Fibroblast of villous mesenchyme (primary cell): ENCODE measurements at places on chromosomes 16 and 17.

DNA sequence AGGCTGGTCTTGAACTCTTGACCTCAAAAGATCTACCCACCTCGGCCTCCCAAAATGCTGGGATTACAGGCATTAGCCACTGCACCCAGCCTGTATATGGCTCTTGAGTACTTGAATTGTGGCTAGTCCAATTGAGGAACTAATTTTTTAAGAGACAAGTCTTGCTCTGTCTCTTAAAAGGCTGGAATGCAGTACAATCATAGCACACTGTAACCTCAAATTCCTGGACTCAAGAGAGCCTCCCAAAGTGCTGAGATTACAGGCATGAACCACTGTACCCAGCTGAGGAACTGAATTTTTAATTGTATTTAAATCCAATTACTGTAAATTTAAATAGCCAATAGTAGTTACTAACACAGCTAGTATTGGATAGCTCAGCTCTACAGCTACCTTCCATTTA lies 50.6 kb downstream of the MED13 start:
- DNase-seq: peak; percentile 7

GRCh38 chr16:30774367-30775130 lies 12.4 kb downstream of the RNF40 start:
- DNase-seq: no peak

GRCh38 chr16:54123766-54124165 lies 162.8 kb downstream of the IRX3 start:
- DNase-seq: peak; percentile 5

DNA sequence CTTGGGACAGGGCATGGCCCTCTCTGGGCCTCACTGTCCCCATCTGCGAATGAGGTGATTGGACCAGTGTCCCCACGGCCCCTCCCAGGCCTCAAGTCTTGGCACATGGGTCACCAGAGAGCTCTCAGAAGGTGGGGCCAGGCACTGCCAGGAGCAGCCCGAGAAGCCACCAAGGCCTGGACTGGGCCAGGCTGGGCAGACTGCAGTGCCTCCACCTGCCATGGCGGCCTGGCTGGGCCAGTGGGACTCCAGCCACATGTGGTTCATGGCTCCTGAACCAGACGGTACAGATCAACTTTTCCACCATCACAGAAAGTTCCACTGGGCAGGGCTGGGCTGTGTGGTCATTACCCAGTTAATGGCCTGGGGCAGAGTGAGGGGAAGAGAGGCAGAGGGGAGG lies 19.8 kb downstream of the C16orf95 start:
- DNase-seq: no peak

DNA sequence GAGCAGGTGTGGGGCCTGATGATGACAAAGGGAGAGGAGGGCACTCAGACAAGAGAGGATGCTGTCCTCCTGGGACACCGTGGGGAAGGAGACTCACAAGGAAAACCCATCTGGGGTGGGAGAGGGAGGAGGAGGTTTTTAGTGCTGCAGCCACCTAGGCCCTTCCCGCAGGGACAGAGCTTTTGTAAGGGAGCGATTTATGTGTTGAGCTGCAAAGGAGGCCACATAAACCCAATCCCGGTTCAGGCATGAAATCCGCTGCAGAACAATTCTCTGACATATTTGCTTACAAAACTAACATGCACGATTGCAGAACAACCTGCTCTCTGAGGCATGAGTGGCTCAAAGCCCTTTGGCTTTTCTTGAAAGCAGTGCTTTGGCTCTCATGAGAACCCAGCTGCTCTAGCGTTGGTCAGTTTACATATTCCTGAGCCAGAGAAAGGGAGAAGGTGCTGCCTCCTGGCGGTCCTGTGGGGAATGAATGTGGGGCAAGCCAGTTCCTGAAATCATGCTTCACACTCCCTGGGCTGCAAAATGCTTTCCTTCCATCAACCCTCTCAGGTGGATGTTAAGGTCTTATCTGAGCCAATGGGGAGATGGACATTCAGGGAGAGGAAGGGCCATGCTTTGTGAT lies 122.4 kb upstream of the NLRP1 start:
- peak; percentile 44 for DNase-seq

DNA sequence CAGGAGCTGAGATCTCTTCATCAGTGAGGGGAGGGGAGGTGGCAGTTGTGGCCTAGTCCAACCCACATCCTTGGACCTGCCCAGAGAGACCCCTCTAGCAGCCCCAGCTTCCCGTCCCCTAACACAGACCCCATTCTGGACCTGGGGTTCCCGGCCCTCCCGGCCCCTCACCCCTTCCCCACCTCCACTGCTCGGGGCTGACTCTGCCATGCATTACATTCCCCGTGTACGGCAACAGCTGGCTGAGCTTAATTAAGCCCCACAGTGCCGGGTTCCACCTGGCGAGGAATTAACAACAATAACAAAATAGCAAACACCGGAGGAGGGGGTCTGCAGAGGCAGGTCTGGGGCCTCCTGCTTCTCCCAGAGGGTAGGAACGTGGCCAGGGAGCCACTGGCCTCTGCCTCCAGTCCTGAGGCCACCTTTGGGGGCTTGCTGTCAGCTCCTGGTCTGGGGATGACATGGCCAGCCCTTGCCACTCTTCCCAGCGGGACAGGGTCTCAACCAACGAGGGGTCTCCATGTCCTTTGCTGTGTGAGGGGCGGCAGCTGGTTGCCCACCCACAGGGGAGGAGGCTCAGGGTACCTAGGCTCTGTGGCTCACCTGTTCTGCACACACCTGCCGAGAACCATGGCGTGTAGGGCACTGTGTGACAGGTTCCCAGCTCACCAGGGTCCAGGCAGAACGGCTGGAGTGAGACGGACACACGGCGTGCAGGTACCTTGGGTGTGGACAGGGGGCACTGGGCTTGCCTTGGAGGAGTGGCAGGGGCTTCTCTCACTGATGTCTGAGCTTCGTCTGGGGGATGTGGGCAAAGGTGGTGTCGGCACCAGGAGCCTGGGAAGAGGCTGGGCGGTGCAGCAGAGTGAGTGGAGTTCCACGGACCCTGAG lies 46.9 kb upstream of the CBFA2T3 start:
- no peak for DNase-seq

GRCh38 chr16:57146040-57146647 lies 39.7 kb downstream of the PSME3IP1 start:
- DNase-seq: no peak

DNA sequence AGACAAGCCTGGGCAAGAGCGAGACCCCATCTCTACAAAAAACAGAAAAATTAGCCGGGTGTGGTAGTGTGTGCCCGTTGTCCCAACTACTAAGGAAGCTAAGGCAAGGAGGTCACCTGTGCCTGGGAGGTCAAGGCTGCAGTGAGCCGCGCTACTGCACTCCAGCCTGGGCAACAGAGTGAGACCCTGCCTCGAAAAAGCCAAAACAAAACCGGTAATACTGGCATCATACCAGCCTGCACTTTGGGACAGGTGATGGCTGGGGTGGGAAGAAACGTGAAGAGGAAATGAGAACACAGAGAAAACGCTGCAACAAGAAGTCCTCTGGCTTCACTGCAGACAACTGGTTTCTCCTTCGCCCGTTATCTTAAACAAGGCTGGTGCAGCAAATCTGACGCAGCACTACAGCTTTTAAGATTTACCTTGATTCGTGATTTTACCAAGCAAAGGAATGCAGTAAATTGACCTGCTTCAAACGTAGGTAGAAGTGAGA lies 725 bp upstream of the CASC3 start:
- no peak for DNase-seq

DNA sequence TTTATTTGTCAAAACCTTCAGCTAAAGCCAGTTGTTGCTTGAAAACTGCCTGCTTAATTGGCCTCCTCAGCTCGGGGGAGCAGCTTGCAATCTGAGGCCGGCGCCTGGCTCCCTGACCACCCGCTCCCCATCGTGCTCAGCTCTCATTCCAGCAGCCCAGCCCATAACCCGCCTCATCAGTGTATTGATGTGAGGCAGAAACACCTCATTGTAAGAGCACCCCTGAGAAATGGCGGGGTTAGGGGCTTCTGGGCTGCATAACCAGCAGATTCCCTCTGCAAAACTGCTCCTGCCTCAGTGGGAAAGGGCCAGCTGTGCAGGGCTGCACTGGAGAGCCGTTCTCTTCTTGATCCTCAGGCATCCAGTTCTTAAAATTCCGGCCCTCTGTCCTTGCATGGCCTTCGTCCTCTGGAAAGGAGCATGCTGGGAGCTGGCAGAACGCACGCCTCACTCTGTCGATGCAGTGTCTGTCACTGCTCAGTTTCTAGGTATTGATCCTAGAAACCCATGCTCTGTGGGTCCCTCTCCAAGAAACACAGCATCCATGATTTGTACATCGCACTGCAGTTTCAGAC lies 113.8 kb upstream of the CHMP6 start:
- DNase-seq: no peak

DNA sequence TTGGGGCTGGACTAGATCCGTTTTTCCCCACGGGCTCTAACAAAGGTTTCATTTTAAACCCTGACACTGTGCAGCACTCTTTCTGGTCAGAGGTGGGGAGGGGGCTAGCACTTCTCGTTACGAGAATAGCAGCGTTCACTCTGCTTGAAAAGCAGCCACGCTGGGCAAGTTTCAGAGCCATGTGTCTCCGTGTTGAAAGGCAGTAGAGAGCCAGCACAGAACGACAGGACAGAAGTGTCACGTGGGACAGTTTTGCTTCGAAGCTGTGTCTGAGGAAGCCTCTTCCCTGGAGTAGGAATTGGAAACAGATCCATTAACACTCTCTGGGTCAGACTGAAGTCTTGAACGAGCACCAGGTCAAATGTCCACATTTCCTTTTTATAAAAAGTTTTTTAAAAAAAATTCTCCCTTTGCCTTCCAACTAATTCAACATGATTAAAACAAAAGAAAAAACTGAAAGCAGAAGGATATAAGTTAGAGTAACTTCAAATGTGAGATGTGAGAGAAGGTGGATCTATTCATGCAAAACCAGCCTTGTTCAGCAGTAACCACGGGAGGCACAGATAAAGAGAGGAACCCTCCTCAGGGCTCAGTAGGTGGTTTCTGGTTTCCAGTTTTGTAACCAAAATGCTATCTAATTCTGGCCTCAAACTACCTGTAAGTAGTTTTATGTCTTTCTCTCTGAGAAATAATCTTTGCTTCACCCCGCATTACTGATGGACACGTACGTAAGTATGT lies 65.0 kb downstream of the SMG6 start:
- no peak for DNase-seq

DNA sequence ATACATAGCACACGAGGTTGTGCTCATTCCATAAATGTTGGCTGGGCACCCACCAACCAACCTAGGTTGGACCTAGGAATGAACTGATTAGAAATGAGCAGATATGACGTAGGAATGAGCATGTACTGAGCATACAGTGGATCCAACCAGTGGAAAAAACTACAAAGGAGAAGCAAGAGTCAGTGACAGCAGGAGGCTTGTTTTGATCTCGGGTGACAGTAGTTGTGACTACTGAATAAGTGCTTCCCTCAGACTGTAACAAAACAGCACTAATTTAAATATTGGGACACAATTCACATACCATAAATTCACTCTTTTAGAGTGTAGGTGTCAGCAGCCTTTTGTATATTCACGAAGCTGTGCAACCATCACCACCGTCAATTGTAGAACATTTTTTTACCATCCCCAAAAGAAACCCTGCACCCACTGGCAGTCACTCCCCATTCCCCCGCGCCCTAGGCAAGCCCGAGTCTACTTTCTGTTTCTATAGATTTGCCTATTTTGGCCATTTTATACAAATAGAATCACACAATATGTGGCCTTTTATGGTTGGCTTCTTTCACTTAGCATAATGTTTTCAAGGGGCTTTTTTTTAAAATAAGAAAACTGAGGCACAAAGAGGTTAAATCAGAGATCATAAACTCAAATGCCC lies 7.0 kb downstream of the VAC14 start:
- no peak for DNase-seq

DNA sequence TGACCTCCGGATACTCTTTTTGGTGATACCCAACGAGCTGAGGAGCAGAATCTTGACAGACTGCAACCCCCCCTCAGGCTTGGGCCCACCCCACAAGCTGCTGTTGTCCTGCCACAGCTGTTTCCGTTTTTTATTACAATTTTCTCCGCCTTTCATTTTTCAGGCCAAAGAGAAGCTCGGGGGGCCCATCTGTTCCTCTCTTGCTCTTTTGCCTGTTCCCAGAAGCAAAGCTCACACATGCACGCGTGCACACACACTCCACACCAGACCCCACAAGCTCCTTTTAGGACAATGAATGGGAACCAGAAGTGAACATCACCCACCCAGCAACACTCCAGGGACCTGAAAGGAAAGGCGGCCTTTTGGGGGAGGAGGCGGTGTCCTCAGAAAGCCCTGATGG lies 16.3 kb downstream of the SOX9 start:
- DNase-seq: no peak

DNA sequence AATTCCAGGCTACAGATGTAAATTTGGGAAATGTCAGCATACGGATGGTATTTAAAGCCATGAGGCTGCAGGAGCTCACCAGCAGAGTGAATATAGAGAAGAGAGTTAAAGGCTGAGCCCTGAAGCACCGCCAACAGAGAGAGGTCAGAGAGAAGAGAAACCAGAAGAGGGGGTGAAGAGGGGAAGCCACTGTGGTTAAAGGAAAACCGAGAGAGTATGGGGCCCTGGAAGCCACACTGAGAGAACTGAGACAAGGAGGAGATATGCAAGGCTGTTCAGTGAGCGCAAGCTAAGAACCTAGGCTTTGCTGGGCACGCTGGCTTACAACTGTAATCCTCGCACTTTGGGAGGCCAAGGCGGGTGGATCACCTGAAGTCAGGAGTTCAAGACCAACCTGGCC lies 24.6 kb downstream of the COPRS start:
- DNase-seq: no peak

DNA sequence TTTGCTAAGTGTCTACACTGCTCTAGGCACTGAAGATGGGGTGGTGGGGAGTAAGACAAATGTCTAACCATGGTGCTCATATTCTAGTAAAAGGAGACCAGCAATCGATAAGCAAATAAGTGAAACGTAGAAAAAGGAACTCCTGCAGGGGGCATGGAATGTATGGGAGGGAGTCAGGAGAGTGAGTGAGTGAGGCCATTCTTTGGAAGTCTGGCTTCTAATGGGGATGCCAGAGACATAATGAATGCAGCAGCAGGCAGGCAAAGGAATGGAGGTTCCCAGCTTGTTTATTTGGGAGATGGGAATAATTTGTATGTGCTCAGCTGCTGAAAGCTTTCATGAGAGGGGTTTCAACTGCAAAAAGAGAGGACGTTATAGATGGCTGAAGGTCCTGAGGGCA lies 216.4 kb upstream of the DYNLRB2 start:
- DNase-seq: no peak

GRCh38 chr17:80311216-80311827 lies 50.7 kb downstream of the RNF213 start:
- DNase-seq: no peak

DNA sequence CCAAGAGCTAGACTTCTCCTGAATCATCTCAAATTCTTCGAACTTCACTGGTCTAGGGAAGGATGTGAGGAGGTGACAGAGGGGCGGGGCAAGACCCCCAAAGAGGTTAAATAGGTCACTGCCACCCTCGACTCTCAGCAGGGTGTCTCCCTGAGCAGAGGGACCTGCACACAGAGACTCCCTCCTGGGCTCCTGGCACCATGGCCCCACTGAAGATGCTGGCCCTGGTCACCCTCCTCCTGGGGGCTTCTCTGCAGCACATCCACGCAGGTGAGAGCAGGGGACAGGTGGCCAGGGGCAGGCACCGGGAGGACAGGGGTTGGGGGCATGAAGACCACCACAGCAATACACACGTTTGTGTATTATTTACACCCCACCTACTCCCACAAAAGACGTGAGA lies 9.2 kb downstream of the CCL17 start:
- DNase-seq: no peak

- DNase-seq: no peak
These were observed 804 bp downstream of the CRYM start for GRCh38 chr16:21277045-21277926.

- peak; percentile 45 for DNase-seq
These were observed 78.2 kb downstream of the MARF1 start for GRCh38 chr16:15564604-15565339.
